ENCODE measurements at places on chromosomes 16 and 17. TPM values are rescaled to one million over a fixed set of nuclear protein-coding genes. Genes with fewer than 3 reads are reported as not detected.
A peak's percentile ranks its signal among the peaks of the same experiment; 100 is the strongest.

GRCh38 chr17:55274355-55275255 is 9.8 kb downstream of the HLF start:
- no peak for DNase-seq

- DNase-seq = no peak
Measured at GRCh38 chr17:72421128-72422092, 300.6 kb downstream of the SOX9 start.

DNA sequence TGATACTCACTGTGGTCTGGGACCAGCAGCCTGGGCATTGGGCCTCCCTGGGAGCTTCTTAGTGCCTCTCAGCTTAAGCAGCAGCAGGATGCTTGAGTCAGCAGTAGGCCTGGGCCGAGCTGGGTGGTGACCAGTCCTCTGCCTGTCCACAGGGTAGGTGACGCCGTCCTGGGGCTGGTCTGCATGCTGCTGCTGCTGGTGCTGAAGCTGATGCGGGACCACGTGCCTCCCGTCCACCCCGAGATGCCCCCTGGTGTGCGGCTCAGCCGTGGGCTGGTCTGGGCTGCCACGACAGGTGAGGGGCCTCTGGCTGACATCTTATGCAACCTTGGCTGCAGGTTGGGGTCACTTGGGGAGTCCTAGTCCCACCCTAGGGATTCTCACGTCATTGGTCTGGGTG is 7.4 kb downstream of the SLC26A11 start:
- no peak for DNase-seq

GRCh38 chr16:50735629-50736122 is 6.2 kb upstream of the CYLD start:
- peak; percentile 18 for DNase-seq

DNA sequence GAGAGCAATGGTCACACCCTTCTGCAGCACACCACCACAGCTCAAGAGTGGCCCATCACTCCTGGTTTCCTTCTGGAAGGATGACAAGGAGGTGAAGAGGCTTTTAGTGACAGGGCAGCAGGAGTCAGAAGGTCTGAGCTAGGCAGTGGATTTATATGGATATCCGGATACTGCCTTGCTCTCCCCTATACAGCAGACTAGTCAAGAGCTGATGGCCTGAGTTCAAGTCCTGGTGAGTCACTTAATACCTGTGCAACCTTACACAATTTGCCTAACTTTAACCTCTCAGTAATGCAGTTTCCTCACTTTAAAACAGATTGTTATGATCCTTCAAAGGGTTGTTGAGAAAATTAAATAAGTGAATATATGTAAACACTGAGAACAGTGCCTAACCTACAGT is 22.9 kb downstream of the MYO18A start:
- no peak for DNase-seq

DNA sequence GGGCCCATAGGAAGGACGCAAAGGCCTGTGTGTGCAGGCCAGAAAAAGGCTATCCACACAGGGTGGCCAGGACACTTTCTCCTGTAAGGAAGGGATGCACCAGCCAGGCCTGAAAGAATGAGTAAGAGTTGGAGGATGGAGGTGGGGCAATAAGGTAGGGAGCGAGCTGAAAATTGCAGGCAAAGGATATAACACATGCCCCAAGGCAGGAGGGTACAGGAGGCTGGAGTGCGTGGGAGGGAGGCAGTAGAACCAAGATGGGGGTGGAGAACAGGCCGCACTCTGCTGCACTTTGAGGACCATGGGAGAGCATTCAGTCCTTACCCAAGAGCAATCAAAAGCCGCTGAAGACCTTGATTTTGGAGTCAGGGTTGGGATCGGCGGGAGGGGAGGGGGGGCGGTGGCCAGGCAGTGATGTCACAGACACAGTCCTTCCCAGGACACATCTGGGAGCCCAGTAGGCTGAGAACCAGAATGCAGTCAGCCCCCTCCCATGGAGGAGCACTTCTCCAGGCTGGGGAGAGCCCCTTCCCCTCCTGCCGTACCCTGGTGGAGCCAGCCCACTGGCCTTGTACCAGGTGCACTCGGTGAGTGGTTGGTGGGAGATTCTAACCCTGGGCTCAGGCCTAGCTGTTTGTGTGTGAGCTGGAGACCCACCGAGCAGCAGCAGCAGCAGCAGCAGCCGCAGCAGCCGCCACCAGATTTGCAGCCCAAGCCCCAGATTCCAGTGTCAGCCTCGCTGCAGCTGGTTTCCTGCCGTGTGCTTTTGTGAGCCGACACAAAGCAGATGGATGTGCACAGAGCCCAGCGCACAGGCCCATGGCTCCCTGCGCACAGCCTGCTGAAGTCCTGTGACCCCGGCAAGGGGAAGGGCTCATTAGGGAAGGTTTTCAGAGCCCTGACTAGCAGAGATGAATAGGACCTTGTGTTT is 17.5 kb downstream of the ANKRD40 start:
- no peak for DNase-seq

GRCh38 chr17:60036796-60037677 is 41.7 kb downstream of the HEATR6 start:
- DNase-seq = peak; percentile 62

GRCh38 chr17:62965174-62965685 is 805 bp upstream of the TANC2 start:
- DNase-seq = peak; percentile 59

GRCh38 chr17:21602176-21602575 is 90.1 kb upstream of the KCNJ18 start:
- DNase-seq = no peak

DNA sequence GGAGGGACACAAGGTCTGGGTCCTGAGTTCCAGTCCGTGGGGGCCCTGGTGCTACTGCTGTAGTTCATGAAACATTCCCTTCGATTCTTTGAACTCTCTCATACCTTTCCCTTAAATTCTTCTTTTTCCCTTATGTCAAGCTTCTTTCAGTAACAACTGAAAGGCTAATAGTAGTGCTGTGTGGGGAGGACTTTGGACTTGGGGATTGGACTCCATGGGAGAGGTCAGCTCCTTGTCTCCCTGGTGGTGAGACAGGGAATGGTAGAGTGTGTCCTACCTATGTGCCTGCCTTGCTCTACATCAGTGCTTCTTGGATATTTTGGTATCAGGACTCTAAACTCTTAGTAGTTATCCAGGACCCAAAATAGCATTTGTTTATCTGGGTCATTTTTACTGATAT is 628.1 kb downstream of the WWOX start:
- DNase-seq = no peak

DNA sequence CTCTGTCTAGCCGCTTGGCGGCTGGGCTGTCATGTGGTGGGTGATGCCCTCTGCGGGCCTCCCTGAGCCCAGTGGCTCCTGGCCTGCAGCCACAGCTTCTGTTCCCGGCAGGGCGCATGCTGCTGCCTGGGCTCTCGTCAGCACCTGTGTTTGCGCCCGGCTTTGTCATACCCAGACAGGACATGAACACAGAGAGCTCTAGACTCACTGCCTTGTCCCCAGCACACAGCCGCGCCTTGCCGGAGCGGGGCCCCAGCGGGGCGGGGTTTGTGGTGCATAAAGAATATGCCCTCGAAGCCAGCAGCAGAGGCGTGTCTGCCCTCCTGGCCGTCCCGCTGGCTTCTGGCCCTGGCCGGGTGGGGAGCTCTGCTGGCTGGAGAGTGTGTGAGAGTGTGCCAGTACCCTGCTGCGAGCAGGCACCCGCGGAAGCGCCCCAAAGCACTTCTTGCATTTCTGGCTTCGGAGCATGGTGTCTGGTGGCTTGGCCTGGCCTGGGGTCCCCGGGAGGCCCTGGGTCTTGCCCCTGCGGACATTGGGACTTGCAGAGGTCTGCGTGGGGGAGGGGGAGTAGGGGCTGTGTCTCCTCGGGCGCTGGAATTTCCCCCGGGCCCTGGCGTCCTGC is 14.4 kb downstream of the ASPSCR1 start:
- DNase-seq = no peak

DNA sequence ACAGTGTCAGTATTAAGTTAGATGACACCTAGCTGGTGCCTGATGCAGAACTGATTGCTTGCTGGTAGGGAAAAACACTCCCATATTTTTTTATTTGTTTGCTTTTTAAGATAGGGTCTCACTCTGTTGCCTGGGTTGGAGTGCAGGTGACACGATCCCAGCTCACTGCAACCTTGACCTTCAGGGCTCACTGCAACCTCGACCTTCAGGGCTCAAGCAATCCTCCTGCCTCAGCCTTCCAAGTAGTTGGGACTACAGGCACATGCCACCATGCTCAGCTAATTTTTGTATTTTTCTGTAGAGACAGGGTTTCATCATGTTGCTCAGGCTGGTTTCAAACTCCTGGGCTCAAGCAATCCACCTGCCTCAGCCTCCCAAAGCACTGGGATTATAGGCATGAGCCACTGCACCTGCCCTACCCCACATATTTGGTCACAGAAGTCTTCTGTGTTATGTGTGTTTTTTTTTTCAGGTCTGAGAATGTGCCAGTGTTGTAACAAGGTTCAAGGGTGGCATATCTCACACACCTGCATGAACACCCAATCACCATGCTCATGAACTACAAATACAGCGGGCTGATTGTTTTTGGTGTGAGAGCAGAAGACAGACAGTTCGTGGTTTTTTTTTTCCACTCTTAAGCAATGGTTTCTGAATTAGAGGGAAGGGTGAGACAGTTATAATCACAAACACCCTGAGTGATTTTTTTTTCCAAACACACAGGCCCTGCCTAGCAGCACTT is 22.8 kb downstream of the SPAG9 start:
- no peak for DNase-seq

DNA sequence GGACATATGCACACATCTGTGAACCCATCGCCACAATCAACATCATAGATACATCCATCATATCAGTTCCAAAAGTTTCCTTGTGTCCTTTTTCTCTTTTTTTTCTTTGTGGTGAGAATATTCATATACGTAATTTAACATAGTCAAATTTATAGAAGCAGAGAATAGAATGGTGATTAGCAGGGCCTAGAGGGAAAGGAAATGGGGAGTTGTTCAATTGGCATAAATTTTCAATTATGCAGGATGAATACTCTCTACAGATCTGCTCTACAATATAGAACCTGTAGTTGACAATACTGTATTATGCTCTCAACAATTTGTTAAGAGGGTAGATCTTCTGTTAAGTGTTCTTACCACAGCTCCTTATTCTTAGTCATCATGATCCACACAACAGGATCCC is 413.2 kb downstream of the SHISA9 start:
- DNase-seq = no peak

- no peak for DNase-seq
Measured at GRCh38 chr17:58097384-58098088, 14.3 kb downstream of the DYNLL2 start.

DNA sequence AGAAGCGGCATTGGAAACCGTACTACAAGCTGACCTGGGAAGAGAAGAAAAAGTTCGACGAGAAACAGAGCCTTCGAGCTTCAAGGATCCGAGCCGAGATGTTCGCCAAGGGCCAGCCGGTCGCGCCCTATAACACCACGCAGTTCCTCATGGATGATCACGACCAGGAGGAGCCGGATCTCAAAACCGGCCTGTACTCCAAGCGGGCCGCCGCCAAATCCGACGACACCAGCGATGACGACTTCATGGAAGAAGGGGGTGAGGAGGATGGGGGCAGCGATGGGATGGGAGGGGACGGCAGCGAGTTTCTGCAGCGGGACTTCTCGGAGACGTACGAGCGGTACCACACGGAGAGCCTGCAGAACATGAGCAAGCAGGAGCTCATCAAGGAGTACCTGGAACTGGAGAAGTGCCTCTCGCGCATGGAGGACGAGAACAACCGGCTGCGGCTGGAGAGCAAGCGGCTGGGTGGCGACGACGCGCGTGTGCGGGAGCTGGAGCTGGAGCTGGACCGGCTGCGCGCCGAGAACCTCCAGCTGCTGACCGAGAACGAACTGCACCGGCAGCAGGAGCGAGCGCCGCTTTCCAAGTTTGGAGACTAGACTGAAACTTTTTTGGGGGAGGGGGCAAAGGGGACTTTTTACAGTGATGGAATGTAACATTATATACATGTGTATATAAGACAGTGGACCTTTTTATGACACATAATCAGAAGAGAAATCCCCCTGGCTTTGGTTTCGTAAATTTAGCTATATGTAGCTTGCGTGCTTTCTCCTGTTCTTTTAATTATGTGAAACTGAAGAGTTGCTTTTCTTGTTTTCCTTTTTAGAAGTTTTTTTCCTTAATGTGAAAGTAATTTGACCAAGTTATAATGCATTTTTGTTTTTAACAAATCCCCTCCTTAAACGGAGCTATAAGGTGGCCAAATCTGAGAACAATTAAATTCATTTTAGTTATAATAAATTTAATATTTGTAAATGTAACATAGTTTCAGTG is 1.7 kb downstream of the HEXIM1 start:
- no peak for DNase-seq

- DNase-seq = no peak
Measured at GRCh38 chr16:24829153-24829552, 16.6 kb upstream of the SLC5A11 start.

DNA sequence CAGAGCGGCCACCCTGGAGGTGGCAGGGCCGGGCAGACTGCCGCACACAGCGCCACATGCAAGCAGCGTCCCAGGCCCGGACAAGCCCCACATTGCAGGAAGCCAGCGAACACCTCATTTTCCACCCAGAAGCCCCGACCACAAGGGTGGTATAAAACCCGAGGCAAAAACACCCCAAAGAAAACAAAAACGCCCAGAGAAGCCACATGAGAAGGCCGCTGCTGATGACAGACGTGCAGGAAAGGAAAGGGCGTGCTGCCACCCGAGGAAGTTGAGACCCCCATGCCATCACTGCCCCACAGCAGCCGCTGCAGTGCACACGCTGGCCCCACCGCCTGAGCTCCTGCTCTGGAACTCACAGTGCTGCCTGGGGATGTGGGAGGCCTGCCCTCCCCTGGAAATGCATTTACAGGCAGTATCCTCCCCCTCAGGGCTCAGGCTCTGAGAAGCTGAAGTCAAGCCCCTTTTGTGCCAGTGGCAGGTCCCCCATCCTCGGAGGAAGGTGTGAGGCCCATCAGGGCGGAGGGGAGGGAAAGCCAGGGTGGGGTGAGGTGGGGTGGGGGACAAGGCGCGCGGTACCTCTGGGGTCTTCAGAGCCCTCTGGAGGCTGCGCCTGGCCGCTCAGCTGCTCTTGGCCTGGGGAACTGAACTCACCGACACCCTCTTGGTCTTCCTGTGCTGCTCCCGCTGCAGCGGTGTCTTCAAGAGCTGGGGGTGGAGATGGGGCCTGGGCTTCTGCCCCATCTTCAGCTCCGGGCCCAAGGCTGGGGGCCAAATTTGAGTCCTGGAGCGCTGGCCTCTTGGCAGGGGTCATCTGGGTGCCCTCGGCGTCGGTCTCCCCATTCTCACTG is 62.0 kb downstream of the IL21R start:
- DNase-seq = peak; percentile 70

- no peak for DNase-seq
Measured at GRCh38 chr17:29717817-29718216, 95.1 kb upstream of the CORO6 start.

- DNase-seq = no peak
Measured at GRCh38 chr17:82022310-82022980, at the start of gene CENPX. CENPX (minus strand) TSS chr17:82022878; CDS start chr17:82022861, 17 bp downstream.

The KIFC3 gene
- total RNA-seq = 0.97 TPM

The CACNG3 gene
- total RNA-seq = not detected

The PRSS36 gene
- 2.9 TPM for total RNA-seq

The ITGA2B gene
- 5.3 TPM for total RNA-seq

The TRIM25 gene
- total RNA-seq = 122 TPM

The SOX15 gene
- total RNA-seq = 0.45 TPM

The KRT31 gene
- total RNA-seq = not detected

The GPR139 gene
- not detected for total RNA-seq

The CACNG5 gene
- total RNA-seq = not detected
